NCI-H1436 (cell line): ENCODE measurements at places on chromosomes 1 and 21.

DNA sequence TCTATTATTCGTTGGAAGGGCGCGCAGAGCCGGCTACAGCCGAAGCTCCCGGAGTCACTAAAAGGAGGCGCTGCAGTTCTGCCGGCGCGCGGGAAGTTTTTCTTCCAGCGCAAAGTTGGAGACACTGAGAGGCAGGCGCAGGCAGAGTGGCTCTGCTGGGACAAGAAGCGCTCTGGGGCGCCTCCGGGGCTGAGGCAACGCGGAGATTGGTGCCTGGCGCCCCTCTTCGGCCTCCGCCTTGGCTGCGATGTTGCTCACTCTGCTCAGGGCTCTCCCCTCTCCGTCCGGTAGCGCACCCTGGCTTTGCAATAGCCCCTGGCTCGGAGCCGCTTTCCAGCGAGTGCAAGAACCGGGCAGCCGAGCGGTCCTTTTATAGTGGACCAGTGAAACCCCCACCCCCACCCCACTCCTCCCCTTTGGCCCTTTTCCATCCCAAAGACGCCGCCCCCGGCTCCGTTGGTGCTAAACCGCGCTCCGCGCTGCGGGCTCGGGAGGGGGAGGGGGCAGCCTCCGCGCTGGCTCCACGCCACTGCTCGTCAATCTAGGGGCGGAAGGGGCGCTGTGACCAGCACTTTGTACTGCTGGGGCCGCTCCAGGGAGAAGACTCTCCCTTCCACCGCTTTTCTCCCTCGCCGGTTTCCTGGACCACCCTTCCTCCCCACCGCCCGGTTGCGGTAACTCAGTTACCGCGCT is at the start of gene ADAMTS1:
ADAMTS1 (minus strand) TSS at position 344 of the 693 bp plus-strand sequence. CDS start 455 bp downstream, outside the sequence.
- DNase-seq, result no peak

GRCh38 chr1:53545663-53546408 is 86.6 kb downstream of the DMRTB1 start:
- peak; percentile 12 for DNase-seq

DNA sequence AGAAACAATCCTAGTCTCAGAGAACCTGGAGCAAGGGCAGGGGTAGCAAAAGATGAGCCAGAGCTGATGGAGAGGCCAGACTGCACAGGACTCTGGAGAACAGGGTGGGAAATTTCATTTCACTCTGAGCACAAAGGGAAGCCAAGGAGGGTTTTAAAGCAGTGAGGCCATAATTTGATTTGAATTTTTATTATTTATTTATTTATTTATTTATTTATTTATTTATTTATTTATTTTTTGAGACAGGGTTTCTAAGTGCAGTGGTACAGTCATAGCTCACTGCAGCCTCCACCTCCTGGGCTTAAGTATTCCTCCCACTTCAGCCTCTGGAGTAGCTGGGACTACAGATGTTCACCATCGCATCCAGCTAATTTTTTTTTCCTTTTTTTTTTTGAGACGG is 45.1 kb downstream of the MT1HL1 start:
- DNase-seq, result no peak

- DNase-seq, result no peak
Measured at GRCh38 chr1:151837197-151837596, 2.4 kb downstream of the C2CD4D start.

- DNase-seq, result no peak
Measured at GRCh38 chr1:160112357-160112756, 3.2 kb upstream of the ATP1A2 start.

DNA sequence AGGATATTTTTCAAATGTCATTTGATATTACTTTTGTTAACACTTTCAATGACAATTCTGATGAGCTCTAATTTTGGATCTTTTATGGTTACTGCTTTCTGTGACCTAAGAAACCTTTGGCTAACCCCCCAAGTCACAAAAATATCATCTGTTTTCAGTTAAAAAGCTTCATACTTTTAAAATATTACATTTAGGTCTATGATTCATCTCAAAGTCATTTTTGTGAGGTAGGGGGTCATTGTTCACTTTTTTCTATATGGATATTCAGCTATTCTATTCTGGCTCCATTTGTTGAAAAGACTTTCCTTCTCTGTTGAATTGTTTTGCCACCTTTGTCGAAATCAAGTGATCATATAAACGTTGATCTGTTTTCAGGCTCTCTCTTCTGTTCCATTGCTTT is 44.8 kb downstream of the UCHL5 start:
- no peak for DNase-seq

GRCh38 chr1:151862604-151863003 is 9.1 kb upstream of the THEM5 start:
- no peak for DNase-seq

DNA sequence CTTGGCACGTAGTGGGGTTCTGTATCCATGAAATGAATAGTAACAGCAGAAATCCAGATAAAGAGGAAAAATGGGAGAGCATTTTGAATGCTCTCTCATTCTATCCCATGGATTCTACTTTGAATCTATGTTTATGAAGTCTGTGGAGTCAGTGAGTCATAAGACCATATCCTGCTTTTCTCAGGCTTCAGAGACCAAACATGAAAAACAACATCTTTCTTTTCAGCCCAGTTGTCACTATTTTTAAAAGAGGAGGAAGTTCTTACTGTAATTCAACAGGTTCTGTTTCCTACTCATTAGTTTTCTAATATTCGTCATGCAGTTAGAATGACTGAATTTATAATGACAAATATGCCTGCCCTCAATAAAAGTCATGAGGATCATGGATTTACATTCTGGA is 39.4 kb upstream of the CD55 start:
- no peak for DNase-seq

GRCh38 chr1:95126366-95126765 is 9.2 kb downstream of the TLCD4 start:
- no peak for DNase-seq

DNA sequence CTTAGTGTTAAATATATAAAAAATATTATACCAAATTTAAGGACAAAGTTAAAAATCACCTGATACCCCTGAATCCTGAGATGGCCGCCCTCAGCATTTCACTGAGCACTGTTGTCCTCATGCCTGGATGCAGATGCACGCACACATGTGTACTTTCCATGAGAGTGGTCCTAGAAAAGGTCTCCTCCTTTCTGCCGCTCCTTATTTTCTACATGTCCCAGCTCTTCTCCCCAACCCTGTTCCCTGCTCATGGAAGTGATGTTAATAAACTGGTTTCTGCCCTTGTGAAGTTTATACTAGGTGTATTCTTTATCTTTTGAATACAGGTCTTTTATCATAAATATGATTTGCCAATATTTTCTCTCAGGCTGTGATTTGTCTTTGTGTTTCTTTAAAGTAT is 32.9 kb downstream of the DIP2A start:
- DNase-seq, result no peak

DNA sequence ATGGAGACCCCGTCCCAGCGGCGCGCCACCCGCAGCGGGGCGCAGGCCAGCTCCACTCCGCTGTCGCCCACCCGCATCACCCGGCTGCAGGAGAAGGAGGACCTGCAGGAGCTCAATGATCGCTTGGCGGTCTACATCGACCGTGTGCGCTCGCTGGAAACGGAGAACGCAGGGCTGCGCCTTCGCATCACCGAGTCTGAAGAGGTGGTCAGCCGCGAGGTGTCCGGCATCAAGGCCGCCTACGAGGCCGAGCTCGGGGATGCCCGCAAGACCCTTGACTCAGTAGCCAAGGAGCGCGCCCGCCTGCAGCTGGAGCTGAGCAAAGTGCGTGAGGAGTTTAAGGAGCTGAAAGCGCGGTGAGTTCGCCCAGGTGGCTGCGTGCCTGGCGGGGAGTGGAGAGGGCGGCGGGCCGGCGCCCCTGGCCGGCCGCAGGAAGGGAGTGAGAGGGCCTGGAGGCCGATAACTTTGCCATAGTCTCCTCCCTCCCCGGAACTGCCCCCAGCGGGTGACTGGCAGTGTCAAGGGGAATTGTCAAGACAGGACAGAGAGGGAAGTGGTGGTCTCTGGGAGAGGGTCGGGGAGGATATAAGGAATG is 505 bp downstream of the LMNA start:
- no peak for DNase-seq

DNA sequence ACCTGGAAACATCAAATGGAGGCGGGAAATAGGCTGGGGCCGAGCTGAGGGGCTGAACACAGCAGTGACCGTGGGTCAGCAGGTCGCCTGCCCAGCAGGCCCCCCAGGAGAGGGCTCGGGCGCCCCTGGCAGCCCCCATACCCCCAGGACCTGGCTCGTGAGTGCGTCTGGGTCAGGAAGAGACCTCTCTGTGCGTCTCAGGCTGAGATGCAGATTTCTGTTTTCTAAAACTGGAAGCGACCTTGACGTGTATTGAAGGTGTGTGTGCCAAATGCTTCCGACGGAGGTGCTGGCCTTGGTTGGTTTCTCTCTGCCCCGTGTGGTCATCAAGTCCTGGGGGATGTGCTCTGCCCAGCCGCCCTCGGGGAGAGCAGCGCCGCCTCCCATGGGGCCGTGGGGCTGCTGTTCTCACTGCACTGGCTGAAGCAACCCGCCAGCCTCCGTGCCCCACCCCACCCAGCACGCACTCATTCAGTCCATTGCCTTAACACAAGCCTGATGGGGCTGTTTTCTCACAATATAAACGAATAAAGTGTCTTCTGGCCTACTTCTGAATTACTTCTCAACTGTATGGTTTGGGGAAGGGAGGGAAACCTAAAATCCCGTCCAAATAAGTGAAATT is 7.4 kb downstream of the PEX10 start:
- no peak for DNase-seq

DNA sequence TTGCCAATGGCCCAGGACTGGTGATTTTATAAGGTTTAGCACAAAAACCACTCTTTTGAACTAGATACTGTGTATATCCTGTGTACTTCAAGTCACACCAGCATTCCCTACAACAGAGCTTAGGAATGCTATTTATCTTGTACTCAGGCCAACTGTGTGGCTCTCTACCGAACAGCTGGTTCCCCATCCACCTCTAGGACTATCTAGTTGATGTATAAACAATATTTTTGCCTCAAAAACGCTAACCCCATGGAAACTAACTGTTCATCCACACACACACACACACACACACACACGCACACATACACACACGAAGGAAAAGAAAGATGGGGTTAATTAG is 28.7 kb upstream of the SLC45A3 start:
- DNase-seq, result no peak

GRCh38 chr1:230057100-230057499 is 9.9 kb upstream of the GALNT2 start:
- DNase-seq, result no peak

DNA sequence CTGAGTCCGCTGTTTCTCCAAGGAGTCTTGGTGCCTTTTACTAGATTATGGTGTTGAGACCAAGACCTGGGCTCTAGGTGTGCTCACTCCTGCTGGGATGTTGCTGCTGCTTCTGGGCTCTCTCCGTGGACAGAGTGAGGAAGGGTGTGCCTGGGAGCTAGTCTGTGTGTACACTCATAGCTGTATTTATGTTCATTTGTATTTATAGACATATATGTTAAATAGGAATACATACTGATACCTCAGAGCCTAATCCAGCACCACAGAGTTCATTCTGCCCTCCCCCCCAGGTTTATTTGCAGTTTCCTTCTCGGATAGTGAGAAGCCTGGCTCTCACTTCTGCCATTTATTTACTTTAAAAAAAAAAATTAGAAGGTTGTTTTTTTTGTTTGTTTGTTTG is 12.6 kb downstream of the PCNT start:
- DNase-seq, result no peak

GRCh38 chr1:1397839-1398523 is 1.2 kb downstream of the CCNL2 start:
- no peak for DNase-seq

- no peak for DNase-seq
Measured at GRCh38 chr1:181349512-181349911, 133.8 kb upstream of the CACNA1E start.
